Head of caudate nucleus (tissue), 42 donors: ENCODE measurements at places on chromosomes 12 and 14.
A peak's percentile ranks its signal among the peaks of the same experiment; 100 is the strongest.

DNA sequence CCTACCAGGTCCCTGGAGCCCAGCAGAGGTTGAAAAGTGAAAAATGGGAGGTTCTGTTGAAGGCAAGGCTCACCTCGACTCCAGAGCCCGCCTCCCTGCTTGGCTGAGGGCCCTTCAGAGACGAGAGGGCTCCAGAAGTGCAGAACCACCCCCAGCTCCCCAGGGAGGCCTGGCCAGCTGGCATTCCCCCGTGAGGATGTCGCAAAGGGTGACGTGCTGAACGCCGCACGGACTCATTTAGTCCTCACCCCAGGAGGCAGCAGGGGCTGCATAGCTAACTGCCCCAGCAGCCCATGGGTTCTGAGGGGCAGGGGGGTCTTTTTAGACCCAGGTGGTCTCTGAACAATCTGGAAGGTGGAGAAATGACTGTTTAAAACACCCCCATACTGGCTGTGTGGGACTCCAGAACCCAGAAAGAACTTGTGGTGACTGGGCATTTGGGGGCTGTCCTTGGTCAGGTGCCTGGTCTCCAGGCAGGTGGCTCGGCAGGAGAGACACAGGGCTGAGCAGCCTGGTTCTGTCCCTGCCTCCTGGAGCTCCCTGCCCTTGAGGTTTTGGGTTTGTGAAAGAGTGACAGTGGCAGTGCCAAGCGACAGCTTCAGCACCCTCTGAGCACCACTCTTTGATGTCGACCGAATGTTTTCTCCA lies 32.0 kb downstream of the ANAPC7 start:
- no peak for DNase-seq

DNA sequence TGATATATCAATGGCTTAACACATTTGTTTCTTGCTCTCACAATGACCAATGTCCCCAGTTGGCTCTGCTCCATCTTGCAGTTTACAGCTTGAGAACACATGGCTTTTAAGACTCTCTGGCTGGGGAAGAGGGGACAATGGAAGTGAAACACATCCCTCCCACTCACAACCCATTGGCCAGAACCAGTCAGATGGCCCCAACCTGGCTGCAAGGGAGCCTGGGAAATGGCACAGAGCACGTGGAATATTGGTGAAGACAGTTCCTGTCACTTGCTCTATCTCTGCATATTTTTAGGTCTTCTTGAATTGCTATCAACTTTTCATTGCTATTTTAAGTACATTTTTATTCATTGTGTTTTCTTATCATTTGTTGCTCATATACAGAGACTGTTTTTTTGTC lies 345.4 kb downstream of the MED13L start:
- DNase-seq: no peak

DNA sequence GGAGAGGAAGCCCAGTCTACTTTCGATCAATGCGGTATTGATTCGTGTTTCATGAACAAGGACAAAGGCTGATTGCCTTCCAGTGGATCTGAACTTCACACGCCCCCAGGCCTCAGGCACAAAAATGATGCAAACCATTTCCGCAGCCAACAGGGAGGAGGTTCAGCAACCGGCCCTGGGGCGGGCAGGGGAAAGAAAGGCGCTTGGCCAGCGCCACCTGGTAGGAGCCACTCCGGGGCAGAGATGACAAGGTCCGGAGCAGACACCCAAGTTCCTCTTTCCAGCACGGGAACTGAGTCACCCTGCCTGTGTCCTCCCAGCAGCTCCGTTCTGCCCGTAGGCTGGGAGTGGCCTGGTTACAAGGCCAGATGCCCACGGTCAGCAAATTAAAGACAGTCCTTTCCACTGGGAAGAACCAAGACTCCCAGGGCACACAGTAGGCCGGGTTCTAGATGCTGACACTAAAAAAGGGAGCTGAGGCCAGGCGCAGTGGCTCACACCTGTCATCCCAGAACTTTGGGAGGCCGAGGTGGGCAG lies 136.3 kb downstream of the SCARB1 start:
- DNase-seq: peak; percentile 42

- DNase-seq: no peak
Measured at GRCh38 chr14:94173471-94173884, 644 bp upstream of the PPP4R4 start.

- DNase-seq: no peak
Measured at GRCh38 chr12:130166306-130166705, 4.0 kb downstream of the FZD10 start.

DNA sequence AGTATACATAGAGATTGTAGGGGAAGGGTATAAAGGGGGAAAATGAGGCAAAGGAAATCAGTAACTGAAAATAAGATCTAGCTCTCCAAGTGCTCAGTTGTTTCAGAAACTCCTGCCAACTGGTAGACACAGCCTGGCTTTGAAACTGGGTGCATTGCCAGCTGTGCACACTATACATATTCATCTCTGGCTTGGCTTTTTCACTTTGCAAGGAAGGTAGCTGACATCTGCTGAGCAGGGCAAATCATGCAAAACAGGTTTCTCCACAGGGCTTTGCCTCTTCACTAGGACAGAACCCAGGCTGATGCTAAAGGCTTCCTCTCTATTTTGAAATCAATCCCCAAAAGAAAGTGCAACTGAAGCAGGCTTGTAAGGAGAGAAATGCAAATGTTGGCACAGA lies 101.5 kb downstream of the HELB start:
- no peak for DNase-seq

GRCh38 chr12:132108211-132108832 lies 35.8 kb downstream of the DDX51 start:
- DNase-seq: no peak

DNA sequence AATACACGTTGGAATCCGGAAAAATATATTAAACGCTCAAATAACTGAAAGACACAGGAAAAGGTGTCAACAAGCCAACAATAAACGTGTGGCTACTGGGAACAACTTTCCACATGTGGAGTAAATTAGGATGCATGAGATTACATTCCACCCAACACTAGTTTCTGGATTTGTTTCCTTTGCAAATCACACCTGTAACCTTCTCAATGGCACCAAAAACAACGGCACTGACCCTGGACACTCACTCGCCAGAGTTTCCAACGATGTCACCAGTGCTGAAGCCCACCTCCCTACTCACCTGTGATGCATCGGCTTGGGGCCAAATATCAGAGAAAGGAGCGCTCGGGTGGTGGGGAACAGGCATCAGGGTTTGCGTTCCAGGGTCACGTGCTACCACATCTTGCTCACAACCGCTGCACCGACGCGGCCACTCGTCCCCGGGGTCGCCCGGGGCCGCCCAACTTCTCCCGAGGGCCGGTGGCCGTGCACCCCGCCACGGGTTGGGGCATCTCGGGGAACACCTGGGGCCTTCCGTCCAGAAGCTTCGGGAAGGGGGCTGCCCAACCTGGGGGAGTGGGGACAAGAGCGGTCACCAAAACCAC lies 629 bp downstream of the PRDM4 start:
- peak; percentile 11 for DNase-seq
